Activated T-helper 2 cell treated with anti-CD3 and anti-CD28 coated beads, Interferon-gamma antibody, Interleukin-2, Interleukin-4, amounts not matched to agents 10 μg/mL and 5 μg/mL and 100 μg/mL, durations not matched to agents 14 hours and 24 hours and 36 hours (primary cell): ENCODE measurements at places on chromosomes 16 and 17. TPM values are rescaled to one million over a fixed set of nuclear protein-coding genes. Genes with fewer than 3 reads are reported as not detected.

Gene RSKR
- 35.2 and 37.9 TPM in 2 replicates for total RNA-seq

Gene RPS6KB1
- 65.9 and 70.1 TPM in 2 replicates for total RNA-seq

Gene KRT33A
- not detected in 2 replicates for total RNA-seq

Gene C16orf86
- total RNA-seq, result 1.4 and 1.8 TPM in 2 replicates

DNA sequence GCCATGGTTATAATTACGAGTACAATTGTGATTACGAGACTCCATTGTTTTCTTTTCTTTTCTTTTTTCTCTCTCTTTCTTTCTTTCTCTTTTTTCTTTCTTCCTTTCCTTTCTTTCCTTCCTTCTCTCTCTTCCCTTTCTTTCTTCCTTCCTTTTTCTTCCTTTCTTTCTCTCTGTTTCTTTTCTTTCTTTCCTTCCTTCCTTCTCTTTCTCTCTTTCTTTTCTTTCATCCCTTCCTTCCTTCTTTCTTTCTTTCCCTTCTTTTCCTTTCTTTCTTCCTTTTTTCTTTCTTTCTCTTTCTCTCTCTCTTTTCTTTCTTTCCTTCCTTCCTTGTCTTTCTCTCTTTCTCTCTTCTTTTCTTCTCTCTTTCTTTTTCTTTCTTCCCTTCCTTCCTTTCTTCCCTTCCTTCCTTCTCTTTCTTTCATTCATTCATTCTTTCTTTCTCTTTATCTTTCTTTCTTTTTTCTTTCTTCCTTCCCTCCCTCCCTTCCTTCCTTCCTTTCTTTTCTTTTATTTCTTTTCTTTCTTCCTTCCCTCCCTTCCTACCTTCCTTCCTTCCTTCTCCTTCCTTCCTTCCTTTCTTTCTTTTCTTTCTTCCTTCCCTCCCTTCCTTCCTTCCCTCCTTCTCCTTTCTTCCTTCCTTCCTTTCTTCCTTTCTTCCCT is 14.1 kb upstream of the NTN1 start:
- no peak for DNase-seq

DNA sequence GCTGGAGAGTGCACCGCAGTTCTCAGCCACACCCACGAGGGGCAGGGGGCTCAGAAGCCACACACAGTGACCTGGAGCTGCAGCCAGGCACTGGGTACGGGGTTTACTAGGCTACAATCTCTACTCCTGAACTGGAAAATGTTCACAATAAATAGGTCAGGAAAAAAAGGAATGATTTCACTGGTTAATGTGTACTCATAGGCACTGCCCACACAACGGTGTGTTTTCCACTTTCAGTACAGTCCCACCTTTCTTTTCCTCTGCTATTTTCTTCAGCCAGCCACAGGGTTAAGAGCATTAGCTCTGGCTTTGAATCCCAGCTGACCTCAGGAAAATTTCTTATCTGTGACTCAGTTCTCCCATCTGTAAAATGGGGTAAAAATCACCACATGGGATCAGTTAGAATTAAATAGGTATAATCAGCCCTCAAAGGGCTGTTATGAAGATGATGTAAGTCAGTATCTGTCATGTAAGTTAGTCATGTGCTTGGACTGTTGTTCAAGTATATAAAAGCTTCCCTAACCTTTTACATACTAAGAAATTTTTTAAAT is 35.7 kb downstream of the ZCCHC14 start:
- DNase-seq, result no peak

GRCh38 chr16:86085795-86086194 is 186.8 kb downstream of the IRF8 start:
- DNase-seq, result no peak

- DNase-seq, result no peak
Observed at GRCh38 chr16:64297863-64298600, 823.8 kb downstream of the CDH11 start.

- no peak for DNase-seq
Observed at GRCh38 chr17:79627766-79628690, 17.2 kb upstream of the RBFOX3 start.

DNA sequence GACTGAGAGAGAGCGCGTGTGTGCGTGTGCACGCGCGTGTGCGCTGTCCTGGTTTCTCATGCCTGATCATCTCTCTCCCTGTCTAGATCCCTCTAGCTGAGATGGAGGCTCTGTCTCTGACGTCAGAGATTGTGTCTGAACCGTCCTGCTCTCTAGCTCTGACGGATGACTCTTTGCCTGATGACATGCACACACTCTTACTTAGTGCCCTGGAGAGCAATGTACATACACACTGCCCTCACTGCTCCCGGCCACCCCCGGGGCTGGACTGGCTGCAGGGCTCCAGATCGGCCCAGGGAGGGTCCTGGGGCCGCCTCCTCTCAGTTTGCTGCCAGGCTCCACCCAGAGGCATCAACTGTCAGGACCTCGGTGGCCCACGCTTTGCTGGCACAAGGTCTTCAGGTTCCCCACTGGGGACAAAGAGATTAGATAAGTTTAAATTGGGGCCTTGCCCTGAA is 13.1 kb upstream of the ABCC3 start:
- DNase-seq, result no peak

DNA sequence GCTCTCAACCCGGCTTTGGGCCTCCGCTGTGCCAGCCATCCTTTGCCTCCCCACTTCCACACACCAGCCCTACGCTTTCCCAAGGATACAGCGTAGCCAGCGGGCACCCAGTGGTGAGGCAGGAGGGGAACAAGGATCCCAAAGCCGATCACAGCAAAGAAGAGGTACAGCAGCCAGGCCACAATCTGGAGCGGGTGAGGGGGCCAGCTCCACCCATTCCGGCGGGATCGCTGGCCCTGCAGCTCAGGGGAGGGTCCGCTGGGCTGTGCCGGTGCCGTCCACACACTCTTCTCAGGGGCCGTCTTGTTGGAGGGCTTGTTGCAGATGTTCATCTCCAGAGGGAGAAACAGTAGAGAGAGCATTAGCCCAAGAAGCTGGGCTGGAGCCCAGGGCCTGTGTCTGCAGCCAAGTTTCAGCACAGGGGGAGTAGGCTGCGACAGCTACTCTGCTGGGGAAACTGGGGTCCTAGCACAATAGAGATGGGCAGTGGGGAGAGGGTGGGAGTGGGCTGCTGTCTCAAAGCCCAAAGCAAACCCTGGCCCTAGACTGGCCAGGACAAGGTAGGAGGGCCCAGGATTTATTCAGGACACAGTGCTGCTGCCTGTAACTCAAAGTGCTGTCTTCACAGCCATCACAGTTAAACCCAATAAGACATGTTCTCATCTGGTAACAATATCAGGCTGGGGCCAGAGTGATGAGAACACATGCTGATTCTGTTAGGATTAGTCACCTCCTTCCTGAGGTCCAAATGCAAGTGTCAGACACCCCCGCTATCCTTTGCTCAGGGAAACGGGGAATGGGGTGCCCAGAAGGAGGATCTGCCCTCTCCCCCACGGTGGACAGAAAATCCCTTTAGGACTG is 9.9 kb downstream of the ZDHHC1 start:
- DNase-seq, result no peak

DNA sequence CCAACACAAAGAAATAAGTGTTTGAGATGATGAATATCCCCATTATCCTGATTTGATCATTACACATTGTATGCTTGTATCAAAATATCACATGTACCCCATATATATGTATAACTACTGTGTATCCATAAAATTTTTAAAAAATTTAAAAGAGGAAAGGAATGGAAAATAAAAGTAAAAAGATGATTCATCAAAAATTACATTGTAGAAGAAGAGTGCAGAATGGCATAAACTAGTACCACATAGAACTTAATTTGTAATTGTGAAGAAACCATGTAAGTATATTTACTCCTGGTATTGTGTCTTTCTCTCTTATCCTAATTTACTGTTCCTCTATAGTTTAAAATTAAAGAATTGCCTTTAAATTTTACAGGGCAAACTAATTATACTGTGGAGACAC is 11.5 kb upstream of the KRT10 start:
- DNase-seq, result no peak

DNA sequence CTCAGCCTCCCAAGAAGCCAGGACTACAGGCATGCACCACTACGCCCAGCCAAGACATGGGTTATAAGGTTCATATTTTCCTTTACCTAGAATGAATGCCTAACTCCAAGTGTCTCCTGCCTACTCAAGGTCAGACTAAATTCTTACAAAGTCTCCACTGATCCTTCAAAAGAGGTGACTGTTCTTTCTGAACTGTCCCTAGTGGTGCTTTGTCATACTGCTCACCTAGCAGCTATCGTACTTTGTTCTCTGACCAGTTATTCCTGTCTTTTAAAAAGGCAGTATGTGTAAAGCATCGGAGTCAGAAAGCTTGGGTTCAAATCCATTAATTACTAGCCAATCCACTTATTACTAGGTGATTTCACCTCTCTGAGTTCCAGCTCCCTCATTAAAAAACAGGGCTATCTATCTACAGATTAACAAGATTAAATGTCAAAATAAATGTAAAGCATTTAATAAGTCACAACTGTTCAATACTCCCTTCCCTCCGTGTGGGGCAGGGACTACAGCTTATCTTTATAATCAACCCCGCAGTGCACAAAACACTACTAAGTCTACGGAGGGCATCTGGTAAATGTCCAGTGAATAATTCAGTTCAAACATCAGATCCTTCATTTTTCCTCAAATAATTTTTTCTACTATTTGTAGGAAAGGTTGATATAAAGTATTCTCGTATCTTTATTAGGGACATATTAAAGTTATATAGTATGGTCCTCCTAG is 20.0 kb upstream of the ITGA2B start:
- DNase-seq, result no peak

DNA sequence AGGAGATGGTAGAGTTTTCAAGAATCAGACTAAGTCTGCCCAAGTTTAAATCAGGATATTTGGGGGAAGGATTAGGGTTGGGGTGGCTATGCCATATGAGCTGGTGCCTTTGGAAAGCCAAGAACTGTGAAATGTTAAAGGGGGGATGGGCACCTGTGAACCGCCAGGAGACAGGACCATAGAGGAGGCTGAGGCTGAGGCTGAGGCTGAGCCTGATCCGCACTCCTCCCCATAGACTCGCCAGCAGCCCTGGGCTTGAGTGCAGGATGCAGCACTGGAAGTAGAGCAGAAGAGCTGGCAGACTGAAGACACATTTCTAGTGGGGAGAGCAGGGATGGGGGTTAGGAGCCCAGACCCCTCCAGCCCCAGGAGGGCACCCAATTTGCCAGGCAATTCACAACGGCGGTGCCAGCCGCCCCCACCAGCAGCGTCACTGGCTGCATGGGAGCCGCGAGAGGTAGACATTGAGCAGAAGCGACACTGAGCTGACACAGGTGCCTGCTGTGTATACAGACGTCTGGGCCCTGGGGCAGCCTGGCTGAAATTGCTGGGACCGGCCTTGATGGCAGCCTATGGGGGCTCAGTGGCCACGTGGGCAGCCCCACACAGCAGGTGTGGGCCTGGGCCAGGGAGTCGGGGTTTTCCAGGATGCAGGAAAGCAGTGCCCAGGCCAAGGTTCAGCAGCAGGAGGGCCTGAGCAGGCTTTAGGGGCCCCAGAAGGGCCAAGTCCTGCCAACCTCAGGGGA is 9.2 kb downstream of the PIMREG start:
- DNase-seq, result no peak
